ENCODE measurements at places on chromosomes 11 and 22.

DNA sequence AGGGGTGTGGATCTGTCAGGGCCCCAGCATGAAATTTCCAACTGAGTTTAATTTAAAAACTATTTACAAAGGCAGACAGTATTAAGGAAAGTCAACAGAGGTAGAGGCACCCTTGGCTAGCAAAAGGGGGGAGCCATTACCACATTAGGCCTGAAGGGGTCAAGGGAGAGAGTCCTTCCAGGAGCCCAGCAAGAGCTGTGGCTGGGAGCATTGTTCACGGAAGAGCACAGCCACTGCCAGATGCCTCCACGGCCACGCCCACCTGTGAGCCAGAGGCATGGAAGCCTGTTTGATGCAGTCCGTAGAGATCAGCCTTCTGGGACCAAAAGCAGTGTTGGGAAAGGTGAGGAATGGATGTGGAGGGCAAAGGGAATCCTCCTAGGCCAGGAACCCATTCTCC is 102.6 kb downstream of the GALNT18 start:
- no peak for DNase-seq

GRCh38 chr11:223026-223789 is 12.9 kb downstream of the SIRT3 start:
- no peak for DNase-seq

DNA sequence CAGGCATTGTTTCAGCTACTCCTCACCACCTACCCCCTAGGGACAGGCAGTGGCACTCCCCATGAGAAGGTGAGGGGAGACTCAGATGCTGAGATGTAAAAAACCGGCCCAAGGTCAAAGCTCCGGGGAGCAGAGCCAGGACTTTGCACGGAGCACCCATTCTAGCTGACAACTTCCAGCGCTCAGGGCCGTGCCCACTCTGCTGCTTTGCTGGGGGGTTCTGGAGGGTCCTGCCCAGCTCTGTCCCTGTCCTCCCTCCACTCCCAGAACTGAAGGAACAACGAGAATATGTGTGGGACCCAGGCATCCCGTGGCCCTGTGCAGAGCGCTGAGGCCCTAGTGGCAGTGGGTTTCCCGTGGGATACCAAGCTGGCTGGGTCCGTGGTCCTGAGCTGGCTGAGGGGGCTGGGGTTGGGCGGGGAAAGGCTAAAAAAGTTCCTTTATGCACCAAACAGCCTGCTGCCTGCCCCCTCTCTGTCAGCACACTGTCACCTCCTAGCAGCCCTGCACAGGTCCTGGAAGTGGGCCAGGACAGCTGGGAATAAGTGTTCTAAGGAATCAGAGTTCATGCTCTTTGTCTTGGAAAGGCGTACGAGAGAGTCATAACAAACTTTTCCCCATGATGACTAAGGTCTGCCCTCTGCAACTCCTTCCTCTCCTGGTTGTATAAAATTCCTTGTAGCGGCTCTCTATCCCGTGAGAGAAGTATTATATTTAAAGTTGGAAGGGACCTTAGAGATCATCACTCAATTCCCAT is 1.9 kb downstream of the MS4A10 start:
- no peak for DNase-seq

DNA sequence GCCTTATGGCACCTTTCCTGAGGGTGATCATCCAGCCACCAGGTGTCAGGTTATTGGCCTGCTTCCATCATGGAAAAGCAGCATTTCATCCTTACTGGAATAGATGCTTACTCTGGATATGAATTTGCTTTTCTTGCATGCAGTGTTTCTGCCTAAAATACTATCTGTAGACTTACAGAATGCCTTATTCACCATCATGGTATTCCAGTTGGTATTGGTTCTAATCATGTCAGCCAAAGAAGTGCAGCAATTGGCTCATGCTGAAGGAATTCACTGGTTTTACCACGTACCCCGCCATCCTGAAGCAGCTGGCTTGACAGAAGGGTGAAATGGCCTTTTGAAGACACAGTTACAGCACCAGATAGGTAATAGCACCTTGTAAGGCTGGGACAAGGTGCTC is 194.2 kb downstream of the AASDHPPT start:
- no peak for DNase-seq

GRCh38 chr11:57094181-57094935 is 87.4 kb upstream of the LRRC55 start:
- DNase-seq = no peak

- DNase-seq = no peak
Observed at GRCh38 chr22:48670731-48671130, 1156.9 kb downstream of the BRD1 start.

GRCh38 chr11:132840660-132841059 is 691.6 kb downstream of the OPCML start:
- no peak for DNase-seq

- DNase-seq = no peak
Observed at GRCh38 chr11:12246147-12246546, 131.2 kb upstream of the PARVA start.

GRCh38 chr11:113384551-113384950 is 3.0 kb upstream of the ANKK1 start:
- no peak for DNase-seq

DNA sequence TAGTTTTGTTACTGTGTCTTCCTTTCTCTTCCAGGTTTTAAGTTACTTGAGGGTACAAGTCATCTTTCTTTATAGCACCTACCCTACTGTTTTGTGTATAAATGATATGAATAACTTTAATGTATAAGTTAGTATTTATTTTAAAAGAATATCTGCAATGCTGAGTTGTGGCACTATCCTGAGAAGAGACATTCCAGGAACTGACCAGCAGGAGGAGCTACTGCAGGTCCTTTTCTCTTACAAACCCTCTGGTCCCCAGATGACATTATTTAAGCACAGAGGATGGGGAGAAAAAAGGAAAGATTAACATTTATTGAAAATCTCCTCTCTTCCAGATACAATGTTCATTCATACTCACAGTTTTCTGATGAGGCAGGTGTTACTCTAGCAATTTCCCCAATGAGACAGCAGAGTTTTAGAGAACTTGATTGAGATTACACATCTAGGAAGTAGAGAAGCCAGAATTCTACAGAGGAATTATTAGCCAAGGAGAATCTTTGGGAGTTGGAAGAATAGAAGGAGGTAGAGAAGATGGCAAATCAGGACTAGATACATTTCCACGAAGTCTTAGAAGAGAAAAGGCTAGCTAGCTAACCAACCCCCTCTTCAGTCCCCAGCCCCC is 541.2 kb upstream of the API5 start:
- DNase-seq = peak; percentile 48

- peak; percentile 29 for DNase-seq
Observed at GRCh38 chr22:25749420-25750169, 7.6 kb downstream of the MYO18B start.

DNA sequence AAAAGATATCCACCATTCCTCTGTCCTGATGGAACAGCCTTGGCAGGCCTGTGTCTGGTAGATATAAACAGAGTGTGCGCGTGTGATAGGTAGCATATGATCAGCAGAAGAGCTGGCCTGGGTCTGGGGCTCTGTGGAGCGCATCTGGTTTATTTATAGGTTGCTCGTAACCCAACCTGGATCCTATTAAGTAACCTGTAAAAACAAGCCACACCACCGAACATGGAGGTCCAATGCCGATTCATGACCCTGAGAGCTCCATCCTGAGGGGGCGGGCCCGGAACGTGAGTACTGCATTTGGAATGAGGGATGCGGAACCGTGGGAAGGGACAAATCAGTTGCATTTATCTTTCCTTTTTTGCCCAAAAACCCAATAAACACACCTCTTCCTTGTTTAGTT is 31.9 kb upstream of the APOL5 start:
- DNase-seq = no peak

GRCh38 chr11:129853518-129854231 is 38.0 kb downstream of the TMEM45B start:
- DNase-seq = peak; percentile 11

DNA sequence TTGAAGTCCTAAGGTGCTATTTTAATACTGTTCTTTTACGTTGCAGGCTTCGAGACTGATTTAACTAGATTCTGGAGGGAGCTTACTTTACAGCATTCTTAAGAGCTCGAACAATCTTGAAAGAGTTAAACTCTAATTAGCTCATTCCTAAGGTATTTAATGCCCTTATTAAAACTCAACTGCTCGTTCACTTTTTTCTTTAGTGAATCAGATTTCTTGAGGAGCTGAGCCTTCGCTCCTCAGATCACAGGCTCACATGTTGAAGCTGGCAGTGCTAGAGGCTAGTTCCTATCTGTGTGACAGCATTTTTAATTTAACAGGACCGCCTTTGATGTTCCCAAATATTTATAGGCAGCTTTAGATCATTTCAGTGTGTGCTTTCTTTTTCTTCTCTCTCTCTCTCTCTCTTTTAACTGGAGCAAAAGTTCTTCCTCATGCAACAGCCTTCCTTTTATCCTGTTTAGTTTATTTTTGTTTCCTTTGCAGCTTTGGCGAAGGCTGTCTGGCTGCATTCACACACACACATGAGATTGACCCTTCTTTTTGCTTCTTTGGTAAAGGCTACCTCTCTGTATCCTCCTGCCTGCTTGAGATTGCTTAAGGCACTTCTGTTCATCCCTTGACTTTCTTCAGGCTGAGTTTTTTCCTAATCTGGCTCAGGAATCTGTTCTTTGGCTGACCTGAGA is 21.0 kb downstream of the ZNRF3 start:
- no peak for DNase-seq

GRCh38 chr11:133843454-133843987 is 1.8 kb downstream of the SPATA19 start:
- DNase-seq = no peak

DNA sequence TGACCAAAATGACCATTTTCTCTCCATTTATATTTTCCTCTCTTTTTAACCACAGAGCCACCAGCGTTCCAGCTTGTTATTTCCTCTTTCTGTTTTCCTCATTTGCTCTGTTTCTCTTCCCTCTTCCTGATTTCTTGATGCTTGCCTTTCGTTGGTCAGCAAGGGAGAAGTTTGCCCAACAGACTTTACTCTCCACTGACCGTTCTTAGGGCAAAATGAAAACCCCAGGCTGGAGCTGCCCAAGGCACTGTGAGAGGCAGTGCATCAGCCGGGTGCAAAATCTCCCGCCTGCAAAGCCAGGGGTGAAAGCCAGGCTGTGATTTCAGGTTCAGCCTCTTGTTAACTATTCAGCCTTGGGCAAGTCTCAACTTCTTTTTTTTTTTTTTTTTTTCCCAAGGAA is 26.1 kb upstream of the APLP2 start:
- DNase-seq = no peak

- peak; percentile 17 for DNase-seq
Observed at GRCh38 chr11:93537767-93538261, 5.4 kb downstream of the SMCO4 start.

DNA sequence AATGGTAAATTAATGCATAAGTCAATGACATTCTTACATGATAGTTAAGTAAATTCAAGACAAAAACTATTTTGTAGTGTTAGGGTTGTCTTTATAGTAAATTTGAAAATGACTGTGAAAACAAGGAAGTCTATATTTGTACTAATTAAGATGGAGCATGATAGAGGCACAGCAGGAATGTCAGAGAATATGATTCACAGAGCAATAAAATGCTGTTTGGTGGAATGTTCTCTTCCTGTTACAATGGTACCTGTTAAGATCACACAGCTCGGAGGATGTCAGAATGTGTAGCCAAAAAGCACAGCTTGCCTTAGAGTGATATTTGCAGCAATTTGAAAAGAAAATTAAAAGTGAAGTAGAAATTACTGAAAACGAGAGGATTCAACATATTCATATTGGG is 2339.7 kb upstream of the RAG2 start:
- DNase-seq = no peak

DNA sequence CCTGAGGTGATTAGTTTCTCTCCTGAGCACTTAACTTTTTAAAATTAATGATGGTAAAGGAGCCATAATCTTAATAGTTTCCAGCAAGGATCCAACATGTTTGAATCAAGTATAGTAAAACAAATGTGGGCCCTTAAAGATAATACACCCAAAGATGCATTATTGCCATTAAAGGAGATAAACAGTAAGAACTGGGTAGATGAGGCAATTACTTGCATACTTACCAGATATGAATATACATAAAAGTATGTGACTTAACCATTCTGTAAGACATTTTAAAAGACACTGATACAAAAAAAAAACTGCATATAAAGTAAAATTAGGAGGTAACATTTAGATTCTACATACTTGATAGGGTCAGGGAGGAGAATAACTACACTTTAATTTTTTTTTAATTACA is 48.2 kb downstream of the CADM1 start:
- DNase-seq = no peak

GRCh38 chr11:58867556-58867955 is 23.1 kb upstream of the GLYATL2 start:
- DNase-seq = no peak

- no peak for DNase-seq
Observed at GRCh38 chr22:20953668-20954500, 13.2 kb upstream of the AIFM3 start.

DNA sequence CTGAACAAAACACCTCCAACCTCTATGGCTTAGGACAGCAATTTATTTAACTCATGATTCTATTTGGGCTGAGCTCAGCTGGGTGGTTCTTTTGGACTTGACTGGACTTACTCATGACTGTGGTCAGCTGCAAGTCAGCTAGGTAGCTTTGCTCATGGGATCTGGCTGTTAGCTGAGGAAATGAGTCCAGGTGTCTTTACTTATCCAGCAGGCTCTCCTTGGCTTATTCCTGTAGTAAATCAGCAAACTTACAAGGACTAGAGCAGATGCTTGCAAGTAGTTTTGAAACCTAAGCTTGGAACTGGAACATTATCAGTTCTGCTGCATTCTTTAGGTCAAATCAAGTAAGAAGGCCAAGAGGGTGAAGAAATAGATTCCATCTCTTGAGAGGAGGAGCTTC is 8.0 kb upstream of the HIKESHI start:
- DNase-seq = no peak

DNA sequence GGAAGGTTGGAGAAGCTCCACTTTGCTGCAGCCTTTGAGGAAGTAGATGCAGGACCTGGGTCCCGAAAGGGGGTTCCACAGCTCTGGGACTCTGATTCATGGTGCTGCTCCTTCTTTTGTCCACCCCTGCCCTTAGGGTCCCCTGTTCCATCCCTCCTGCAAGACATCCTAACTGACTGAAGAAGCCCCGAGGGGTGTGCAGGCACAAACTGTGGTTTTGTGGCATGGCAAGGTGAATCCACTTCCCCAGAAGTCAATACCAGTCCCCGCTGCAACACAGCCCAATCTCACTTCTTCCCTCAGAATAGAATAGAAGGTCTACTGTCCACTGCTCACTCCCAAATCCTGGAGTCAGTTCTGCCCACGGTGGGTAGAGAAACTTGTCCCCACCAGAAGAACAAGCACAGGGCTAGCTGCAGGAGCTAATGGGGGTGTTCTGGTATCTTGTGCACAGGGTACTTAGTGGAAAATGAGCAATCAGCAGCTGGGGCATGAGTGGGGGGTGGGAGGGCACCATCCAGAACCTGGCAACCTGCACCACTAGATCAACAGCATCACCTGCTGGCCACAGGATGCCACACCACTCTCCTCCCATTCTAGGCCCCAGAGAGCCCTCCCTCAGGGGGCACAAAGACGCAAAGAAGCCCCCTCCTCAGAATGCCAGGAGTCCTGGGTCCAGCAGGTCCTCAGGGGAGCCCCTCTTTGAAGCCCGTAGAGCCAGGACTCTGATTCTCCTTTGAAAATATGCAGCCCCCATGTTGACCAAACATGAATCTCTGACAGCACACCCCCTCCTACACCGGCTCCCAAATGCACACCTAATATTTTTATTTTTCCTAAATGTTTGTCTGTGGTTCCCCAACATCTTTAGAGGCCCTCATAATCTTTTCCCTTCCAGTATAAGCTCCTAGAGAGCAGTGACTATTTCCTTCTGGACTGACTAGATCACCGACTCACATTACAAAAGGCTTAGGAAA is 14.1 kb downstream of the SPATA19 start:
- DNase-seq = no peak

Data from hematopoietic multipotent progenitor cell treated with erythropoietin and hydrocortisone succinate and interleukin-3 and kit ligand, for 6 days (in vitro differentiated cells).